ENCODE measurements at places on chromosomes 13 and 19. TPM values are rescaled to one million over a fixed set of nuclear protein-coding genes. Genes with fewer than 3 reads are reported as not detected.
A peak's percentile ranks its signal among the peaks of the same experiment; 100 is the strongest.

DNA sequence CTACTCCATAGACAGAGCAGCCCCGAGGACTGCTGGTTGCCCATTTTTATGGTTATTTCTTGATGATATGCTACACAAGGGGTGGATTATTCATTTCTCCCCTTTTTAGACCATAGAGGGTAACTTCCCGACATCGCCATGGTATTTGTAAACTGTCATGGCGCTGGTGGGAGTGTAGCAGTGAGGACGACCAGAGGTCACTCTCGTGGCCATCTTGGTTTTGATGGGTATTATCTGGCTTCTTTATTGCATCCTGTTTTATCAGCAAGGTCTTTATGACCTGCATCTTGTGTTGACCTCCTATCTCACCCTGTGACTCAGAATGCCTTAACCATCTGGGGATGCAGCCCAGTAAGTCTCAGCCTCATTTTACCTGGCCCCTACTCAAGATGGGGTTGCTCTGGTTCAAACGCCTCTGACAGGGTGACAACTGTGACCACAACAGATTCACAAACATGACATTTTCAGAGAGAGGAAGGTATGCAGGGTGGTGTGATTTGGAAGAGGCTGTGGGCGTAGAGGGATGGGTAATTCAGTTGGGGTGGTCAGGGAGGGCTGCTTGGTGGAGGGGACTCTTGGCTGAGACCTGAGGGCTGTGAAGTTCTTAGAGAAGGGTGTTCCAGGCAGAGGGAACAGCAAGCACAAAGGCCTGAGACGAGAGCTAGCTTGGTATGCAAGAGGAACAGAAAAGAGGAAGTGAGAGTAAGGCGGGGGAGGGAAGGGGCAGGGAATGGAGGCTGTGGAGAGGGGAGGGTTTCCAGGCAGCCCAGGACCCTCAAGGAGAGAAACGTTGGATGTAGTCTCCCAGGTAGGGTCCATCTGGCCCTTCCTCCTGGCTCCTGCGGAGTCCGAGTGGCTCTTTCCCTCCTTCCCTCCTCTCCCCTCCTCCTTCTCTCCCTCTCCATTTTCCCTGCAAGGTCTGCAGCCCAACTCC lies 23.5 kb downstream of the FAM187B start:
- no peak for DNase-seq

GRCh38 chr19:38648769-38649304 lies 1.4 kb downstream of the ACTN4 start:
- peak; percentile 28 for DNase-seq

CLEC11A gene
- polyA plus RNA-seq: 5.5 TPM

HSD17B14 gene
- polyA plus RNA-seq: 4.0 TPM

DNA sequence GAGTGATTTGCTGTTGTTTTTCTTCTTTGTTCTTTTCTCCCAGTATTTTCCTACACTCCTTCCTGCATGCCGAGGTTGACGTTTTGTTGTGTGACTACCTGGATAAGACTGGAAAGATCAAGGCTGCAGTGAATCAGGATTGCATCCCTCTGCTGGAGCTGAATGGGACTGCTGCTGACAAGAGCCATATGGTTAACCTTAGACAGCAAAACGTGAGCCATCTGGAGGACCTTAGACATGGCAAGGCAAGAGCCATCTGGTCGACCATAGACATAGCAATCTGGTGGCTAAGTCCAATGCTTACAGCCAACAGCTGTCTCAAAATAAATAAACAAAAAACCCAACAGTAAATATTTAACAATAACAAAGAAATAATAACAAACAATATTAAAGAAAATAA lies 42.6 kb upstream of the ZNF91 start:
- DNase-seq: no peak

DNA sequence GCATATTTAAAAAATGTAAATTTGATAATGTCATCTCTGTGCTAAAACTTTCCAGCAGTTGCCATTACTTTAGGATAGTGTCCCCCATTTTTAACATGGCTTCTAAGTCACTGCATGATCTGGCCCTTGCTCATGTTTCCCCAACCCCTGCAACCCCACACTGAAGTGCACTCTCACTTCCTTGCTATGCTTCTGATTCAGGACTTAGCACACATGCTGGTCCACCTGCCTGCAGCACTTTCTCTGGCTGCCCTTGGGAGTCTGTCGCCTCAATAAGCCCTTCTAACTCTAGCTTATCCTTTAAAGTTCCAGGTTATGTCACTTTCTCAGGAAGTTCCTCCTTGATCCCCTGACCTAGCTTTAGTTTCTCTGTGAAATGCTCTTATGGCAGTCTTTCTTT lies 241.0 kb downstream of the POSTN start:
- no peak for DNase-seq

ARRDC5 gene
- 0.07 TPM for polyA plus RNA-seq

- peak; percentile 39 for DNase-seq
Measured at GRCh38 chr19:1173159-1173844, 766 bp downstream of the SBNO2 start.

- peak; percentile 92 for DNase-seq
Measured at GRCh38 chr19:10543420-10544241, at the start of gene ATG4D. Gene ATG4D, plus strand, starts transcription at chr19:10543904. Its CDS starts 187 bp downstream, at chr19:10544091.

- no peak for DNase-seq
Measured at GRCh38 chr13:32925506-32925905, 90.7 kb upstream of the KL start.

GRCh38 chr19:42086770-42087550 lies 11.0 kb downstream of the ZNF574 start:
- no peak for DNase-seq

DNA sequence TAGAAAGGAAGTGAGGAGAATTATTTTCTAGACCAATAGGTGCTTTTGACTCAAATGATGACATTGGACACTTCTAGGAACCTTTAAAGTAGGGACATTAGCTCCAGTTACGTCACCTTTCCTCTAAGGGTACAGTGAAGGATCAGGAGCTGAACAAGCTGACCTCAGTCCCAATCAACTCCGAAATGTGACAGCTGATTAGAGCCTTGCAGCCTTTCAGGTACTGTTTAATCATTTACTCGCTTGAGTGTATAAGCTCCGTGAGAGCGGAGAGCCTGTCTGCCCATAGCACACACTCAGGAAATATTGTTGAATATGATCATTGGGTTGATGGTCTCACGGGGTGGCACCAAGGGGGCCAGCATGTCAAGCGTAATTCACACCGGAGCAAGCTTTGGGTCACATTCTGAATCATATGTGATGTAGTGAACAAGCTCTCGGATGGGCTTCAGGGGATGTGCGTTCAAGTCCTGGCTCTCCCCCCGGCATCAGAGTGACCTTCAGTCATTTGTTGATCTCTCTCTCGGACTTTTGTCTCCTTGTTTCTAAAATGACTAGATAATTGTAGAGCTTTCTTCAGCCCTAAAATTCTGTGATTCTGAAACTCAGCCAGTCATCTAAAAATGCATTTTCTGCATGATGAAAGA lies 141.9 kb downstream of the ZIC5 start:
- no peak for DNase-seq

MAMSTR gene
- polyA plus RNA-seq: 4.0 TPM

- no peak for DNase-seq
Measured at GRCh38 chr19:56692206-56692895, 20.8 kb upstream of the ZNF835 start.

DNA sequence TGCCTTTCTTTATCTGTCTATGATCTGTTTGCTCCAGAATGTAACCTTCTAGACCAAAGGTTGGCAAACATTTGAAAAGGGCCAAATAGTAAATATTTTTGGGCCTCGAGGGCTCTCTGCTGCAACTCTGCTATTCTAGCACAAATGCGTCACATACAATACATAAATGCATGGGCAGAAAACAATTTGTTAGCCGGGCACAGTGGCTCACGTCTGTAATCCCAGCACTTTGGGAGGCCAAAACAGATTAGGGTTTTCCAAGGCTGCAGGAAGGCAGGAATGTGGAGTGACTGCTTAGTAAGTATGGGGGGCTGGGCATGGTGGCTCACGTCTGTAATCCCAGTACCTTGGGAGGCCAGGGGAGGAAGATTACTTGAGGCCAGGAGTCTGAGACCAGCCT lies 21.9 kb upstream of the EVI5L start:
- DNase-seq: no peak

DNA sequence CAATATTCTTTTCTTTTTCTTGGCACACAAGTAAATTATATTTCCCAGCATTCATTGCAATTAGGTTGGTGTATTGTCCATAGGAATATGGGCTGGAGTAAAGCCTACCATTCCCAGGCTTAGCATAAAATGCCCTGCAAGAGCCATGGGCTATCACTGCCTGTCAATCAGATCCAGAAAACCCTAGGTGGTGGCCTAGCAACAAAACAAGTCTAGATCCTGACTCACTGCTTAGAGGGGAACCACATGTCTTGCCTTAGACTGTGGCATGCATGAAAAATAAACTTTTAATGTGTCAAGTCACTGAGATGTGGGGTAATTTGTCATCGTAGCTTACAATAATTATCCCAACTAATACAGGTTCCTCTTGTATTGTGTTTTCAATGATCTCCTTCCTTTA lies 16.2 kb downstream of the SOX21 start:
- DNase-seq: no peak

DNA sequence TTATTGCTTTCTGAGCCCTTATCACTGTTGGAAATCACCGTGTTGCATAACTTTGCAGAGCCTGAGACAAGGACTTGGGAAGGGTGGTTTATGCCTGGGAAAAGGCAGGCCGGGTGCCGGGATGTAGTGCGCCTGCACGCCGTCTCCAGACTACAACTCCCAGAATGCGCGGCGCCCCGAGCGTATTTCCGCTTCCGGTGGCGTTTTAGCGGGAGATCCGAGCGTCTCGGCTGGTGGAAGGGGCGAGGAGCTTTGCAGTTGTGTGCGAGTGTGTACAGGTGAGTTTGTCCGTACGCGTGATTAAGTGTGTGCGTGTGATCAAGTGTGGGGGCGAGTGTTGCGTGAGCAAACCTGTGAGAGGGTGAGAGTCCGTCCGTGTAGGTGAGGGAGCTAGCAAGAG lies 75.4 kb downstream of the PEG3 start:
- peak; percentile 88 for DNase-seq

Data from right cardiac atrium (tissue), 5 donors.